CD4-positive, alpha-beta T cell treated with Interleukin-10 for 1 hour (primary cell): ENCODE measurements at places on chromosomes 16 and 17.

GRCh38 chr17:81859906-81860755 lies at the start of gene P4HB:
TSS of gene P4HB (minus strand) at chr17:81860535. CDS start at chr17:81860471, 64 bp downstream.
- no peak for DNase-seq

DNA sequence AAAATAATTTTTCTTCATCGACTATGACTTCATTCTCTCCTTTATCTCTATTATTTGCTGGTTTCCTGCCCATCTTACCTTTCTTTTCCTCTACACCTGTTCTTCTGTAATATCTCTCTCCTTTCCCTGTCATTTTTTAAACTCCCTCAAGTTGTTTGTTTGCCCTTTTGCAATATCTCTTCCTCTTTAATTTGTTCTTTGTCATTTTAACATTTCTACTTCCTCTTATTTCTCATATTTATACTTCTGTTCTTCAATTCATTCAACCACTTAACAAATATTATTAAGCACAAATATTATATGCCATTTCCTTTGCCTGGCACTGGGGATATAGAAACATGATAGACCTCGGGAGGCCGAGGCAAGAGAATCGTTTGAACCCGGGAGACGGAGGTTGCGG lies 22.6 kb downstream of the MAP3K3 start:
- DNase-seq: no peak

DNA sequence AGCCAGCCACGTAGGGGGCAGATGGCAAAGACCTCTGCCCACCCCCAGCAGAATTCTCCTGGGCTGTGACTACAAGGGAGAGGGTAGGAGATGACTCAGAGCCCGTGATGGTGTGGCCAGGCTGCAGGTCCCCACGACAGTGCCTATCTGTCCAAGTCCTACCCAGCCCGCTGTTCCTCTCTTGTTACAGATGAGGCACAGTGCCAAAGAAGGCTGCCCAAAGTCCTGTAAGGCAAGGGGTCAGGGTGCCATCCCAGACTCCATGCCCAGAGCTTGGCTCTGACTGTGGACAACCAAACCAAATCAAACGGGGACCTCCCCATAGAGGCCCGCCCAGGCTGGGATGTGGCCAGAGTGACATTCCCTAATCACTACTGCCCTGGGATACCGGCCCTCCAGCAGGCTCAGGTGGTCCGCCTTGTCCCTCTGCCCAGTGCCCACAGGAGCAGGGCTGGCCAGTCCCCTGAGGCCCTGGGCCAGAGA lies 12.6 kb upstream of the BCAR1 start:
- DNase-seq: no peak

DNA sequence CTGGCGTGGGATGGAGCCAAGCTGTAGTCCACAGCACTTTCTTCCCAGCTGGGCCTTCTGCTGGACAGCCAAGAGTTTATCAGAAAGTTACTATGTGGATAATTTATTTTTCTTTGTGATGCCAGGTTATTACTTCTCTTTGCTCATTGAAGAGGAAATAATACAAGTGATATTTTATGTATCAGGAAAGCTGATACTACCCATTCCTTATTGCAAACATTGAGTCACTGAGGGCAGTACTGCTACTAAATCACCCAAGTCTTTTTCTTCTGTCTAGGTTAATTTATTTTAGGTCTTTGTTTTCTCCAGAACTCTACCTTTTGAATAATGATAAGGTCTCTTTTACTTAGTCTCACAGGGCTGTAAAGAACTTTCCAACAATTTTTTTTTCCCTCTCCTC lies 8.3 kb downstream of the NUP93 start:
- no peak for DNase-seq

- no peak for DNase-seq
Observed at GRCh38 chr16:969508-970385, 1.0 kb downstream of the LMF1 start.

- DNase-seq: peak; percentile 51
Observed at GRCh38 chr17:2064980-2065785, 10.3 kb downstream of the HIC1 start.

- DNase-seq: no peak
Observed at GRCh38 chr16:66801320-66802105, at the start of gene TERB1. TSS of gene TERB1 (minus strand) at chr16:66801584. CDS start at chr16:66796798, 4,786 bp downstream.

DNA sequence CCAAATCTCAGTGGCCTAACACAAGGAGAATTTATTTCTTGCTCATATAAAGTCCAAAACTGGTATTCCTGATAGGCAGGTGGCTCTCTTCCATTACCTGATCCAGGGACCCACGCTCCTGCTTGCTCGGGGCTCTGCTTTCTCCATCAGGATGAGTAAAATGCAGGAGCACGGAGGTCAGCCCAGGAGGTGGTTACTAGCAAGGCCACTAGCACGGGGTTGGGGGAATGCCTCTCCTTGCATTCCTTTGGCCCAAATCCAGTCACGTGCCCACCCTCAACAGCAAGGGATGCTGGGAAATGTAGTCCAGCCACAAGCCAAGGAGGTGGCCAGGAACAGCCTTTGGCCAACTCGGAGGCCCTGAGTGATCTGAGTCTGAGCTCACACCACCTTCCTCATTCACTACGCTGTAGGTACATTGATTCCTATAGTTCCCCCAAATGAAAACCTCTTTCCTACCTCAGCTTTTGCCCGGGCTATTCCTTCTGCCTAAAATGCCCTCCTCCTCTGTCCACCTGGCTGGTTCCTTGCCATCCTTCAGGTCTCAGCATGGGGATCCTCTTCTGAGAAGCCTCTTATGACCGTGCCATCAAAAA lies 38.3 kb upstream of the HAPSTR1 start:
- DNase-seq: peak; percentile 9

- peak; percentile 56 for DNase-seq
Observed at GRCh38 chr16:17194190-17194780, 276.5 kb downstream of the XYLT1 start.

GRCh38 chr16:51327001-51327400 lies 175.9 kb upstream of the SALL1 start:
- DNase-seq: no peak

DNA sequence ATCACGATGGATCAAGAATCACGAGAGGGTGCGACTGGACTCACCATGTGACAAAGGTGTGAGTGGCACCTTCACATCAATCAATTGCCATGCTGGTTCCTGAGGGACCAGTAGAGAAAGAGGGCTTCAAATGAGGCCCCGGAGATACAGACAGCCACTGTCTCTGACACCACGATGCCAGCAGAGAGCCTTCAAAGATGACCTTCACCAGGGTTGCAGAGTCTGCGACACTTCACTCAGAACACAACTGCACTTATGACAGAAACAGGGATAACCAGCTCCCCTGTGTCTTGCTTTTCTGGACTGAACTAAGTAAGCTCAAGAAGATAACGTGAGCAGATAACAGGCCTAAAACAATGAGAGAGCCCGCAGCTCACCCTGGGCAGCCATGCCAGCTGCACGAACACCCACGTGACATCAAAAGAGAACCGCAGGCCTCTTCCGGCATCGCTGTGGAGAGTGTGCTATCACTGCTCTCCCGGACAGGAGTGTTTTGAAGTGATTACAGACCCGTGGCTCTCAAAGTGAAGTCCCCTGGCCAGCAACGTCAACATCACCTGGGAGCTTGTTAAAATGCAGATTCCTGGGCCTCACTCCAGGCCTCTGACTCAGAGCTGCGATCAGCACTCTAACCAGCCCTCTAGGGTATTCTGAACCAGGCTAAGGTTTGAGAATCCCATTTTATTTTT lies 36.4 kb downstream of the KLHDC4 start:
- peak; percentile 19 for DNase-seq

GRCh38 chr17:47077576-47077975 lies 98.5 kb upstream of the RPRML start:
- DNase-seq: no peak

GRCh38 chr17:37774504-37774903 lies 29.6 kb upstream of the HNF1B start:
- peak; percentile 29 for DNase-seq

- peak; percentile 26 for DNase-seq
Observed at GRCh38 chr16:48054881-48055601, 100.8 kb downstream of the ABCC12 start.
